ENCODE measurements at places on chromosomes 5 and 9. TPM values are rescaled to one million over a fixed set of nuclear protein-coding genes. Genes with fewer than 3 reads are reported as not detected.

- DNase-seq = no peak
Observed at GRCh38 chr5:97010606-97011005, 74.7 kb downstream of the LNPEP start.

- DNase-seq = no peak
Observed at GRCh38 chr5:80411589-80412219, 3.8 kb downstream of the ZFYVE16 start.

DNA sequence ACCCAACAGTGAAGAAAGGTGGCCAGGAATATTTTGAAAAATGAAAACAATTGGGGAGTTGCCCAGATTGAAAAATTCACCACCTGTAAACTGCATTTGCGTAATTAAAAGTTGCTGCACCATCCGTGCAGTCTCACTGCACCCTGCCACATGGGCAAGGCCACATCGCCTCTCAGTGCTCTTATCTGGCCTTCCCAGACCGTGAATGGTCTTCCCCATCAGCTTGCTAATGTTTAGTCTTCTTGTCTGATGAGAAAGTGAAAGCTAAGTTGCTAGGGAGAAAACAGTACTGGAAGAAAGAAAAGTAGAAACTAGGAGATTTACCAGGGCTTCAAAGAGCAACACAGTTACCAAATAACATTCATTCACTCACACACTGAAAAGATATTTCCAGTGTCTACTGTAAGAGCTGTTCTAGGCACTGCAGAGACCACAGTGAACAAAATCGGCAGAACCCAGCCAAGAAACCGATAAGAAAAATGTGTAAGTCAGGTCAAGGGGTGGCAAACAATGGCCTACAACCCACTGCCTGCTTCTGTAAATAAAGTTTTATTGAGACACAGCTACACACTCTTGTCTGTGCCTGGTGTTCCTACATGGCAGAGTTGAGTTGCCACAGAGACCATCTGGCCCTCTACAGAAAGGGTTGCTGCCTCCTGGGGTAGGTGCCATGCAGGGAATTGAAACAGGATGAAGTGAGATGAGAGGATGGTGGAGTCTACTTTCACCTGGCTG, 51.2 kb upstream of the CTSL start:
- DNase-seq = no peak

- no peak for DNase-seq
Observed at GRCh38 chr5:107121793-107122519, 548.8 kb downstream of the EFNA5 start.

GRCh38 chr5:54551926-54552325, 34.4 kb downstream of the SNX18 start:
- DNase-seq = no peak

GRCh38 chr9:113309204-113309813, 6.1 kb upstream of the RNF183 start:
- DNase-seq = no peak

- no peak for DNase-seq
Observed at GRCh38 chr5:32369542-32370155, 56.9 kb upstream of the MTMR12 start.

GRCh38 chr5:94705427-94705826, 87.0 kb downstream of the SLF1 start:
- DNase-seq = no peak

- no peak for DNase-seq
Observed at GRCh38 chr5:7852542-7852941, 1.6 kb upstream of the CFAP90 start.

DNA sequence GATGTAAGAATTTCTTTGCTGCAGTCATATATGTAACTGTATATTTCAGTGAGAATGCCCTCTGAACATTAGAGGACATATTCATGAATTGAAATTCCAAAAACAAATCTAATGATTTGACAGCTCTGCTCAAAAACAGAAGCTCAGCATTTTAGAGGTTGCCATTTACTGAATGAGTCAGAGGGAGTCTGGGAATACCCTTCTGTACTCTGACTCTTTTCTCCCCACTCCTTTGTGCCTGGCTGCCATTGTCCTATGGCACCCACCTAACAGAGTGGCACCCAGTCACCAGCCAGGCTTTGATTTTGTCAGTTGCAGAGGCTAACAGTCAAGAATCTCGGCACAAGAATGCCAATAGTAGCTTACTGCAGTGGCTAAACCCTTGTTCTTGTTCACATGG, 133.6 kb downstream of the ATG10 start:
- no peak for DNase-seq

DNA sequence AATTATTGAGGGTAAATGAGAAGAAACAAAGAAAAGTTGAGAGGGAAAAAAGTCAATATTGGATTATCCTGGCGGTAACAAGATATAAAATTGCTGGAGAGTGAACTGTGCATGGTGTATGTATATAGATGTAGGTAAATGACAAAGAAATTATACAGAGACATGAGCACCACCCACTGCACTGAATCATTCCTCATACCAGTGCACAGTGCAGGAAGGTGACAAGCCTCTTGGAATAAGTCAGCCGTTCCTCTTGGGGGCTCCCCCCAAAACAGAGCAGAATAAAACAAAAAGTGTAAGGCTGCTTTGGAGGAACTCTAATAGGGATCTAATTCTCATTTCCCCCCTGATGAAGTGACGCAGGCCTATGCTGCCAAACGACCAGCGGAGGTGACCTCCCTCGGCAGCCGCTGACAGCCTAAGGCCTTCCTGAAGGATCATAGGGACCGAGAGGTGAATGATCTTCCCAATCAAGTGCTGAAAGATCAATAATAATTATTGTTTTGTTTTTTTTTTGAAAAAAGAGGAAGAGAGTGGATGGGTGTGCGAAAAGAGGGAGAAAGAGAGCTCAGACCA, 245.0 kb downstream of the PSAT1 start:
- DNase-seq = no peak

GRCh38 chr9:36892279-36892678, 141.8 kb downstream of the PAX5 start:
- no peak for DNase-seq

- no peak for DNase-seq
Observed at GRCh38 chr5:127216898-127217675, 73.5 kb upstream of the MEGF10 start.

DNA sequence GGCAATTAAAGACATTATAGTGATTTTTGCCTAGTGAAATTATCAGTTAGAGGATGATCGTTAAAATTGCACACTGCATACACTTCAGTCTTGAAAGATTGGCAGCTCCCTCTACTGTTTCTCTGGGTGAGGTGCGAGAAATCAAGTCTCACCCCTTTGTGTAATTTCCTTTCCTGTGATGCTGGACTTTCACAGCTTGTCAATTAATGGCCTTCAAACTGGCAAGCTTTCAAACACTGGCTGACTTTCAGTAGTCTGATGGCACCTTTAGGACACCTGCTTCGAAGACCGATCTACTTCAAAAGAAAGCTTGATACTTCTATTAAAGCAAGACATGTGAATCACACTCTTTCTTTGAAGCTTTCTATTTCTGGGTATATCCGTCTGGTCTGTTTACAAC, 706.7 kb upstream of the PTPRD start:
- DNase-seq = no peak

GRCh38 chr5:16147179-16147900, 32.3 kb downstream of the MARCHF11 start:
- DNase-seq = no peak

GRCh38 chr9:81083067-81083466, 606.3 kb downstream of the TLE1 start:
- DNase-seq = no peak

DNA sequence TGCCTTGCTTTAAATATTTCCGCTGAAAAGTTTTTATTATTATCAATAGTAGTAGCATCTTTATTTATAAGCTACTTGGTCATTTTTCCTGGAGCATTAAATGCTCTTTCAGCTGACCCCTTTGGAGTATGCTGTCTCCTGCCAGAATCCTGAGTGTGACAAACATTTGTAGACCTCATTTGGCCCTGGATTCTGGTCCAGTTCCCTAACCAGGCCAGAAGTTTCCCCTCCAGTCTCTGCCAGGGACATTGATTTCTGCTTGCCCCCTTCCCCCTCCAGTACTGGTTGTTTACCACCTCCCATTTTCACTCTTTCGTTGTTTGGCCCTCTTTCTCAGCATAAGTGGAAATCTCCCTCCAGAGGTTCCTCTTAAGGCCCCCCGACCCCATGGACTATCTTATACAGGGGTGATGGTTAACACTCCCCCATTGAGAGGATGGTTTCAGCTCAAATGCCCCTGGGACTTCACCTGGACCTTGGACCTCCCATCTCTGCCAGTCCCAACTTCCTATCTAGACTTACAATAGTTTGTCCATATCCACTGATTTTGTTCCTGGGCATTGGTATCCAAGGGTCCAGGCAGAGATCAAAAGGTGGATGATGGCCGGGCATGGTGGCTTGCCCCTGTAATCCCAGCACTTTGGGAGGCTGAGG, 24.6 kb upstream of the COL27A1 start:
- DNase-seq = no peak

DNA sequence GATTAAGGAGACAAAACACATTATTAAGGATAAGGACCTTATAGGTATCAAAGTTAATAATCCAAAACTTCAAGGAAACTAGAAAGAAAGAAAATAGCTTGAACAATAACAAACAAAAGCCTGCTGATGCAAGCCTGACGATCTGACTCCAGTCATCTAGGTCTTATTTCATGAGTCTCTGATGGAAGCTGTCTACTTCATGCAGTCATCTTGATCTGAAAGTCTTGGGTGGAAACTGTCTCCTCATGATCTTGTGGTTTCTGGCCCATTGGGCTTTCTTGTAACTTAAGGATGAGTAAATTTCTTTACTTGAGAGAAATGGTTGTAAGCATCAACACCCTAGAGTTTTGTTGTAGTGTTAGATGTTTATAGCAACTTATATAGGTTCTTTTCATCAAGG, 20.6 kb upstream of the PSIP1 start:
- no peak for DNase-seq

DNA sequence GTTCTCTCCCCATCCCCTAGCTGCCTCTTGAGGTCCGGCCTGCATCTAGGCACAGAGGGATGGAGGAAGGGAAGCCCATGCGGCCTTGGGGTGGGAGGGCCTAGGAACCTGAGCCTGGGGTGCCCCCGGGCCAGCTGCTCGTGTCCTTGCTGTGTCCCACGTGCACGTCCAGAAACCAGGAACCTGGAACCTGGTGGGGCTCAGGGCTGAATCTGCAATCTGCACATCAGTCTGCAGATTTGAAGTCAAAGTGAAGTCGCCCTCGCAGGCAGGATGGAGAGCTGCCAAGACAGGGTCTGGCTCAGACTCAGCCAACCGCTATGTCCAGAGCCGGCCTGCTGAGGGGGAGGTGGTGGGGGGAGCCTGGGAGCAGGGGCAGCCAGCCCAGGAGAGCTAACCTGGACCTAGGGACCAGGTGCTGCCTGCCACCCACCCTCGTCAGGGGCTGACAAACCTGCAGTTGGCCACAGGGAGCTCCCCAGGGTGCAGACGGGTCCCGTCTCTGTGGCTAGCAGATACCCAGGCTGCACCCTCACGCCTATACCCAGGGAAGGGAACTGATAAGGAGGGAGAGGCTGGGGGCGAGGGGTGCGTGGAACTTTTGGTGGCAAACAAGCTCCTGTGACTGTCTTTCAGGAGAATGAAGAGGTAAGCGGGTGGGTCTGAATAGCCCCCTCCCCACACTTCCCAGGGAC, 103.5 kb upstream of the SIMC1 start:
- DNase-seq = no peak

GRCh38 chr9:104633976-104634520, 16.0 kb upstream of the OR13C9 start:
- no peak for DNase-seq

SPINK4 gene
- total RNA-seq = not detected

CMYA5 gene
- 917 TPM for total RNA-seq

TAF1L gene
- total RNA-seq = not detected

Data from Right ventricle myocardium superior (tissue), 1 donor.